ENCODE measurements at places on chromosomes 1 and 21.

GRCh38 chr1:160353223-160353622, 10.0 kb downstream of the NCSTN start:
- DNase-seq, result peak; percentile 13

GRCh38 chr1:206526064-206526911, 19.0 kb downstream of the RASSF5 start:
- DNase-seq, result no peak

DNA sequence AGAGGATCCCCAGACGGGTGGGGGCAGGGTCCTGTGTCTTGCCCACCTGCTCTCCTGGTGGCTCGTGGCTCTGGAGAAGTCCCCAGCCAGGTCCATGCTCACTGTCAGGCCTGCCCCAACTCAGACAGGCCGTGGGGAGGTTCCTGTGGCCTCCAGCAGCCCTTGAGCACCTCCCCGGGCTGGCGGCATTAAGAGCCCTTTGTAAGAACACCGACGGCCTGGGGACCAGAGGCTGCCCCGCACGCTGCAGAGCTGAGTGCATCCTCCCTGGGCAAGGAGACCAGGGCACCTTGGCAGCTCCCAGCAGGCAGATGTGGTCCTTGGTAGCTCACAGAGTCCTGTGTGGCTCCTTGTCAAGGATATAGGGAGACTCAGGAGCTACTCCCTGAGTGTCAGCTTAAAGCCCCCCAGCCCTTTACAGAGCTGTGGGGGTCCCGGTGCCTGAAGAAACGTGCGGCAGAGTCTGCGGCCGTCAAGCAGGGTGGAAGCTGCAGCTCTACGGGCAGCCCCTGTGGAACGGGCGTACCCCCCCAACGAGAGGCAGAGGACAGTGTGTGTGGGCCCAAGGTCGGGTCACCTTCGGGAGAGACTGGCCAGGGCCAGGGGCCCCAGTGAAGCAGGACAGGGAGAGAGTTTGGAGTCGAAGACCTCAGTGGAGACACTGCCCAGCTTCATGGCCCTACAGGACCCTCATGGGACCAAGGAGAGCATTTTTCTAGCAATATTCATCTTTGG, 118.6 kb downstream of the PRDM16 start:
- no peak for DNase-seq

DNA sequence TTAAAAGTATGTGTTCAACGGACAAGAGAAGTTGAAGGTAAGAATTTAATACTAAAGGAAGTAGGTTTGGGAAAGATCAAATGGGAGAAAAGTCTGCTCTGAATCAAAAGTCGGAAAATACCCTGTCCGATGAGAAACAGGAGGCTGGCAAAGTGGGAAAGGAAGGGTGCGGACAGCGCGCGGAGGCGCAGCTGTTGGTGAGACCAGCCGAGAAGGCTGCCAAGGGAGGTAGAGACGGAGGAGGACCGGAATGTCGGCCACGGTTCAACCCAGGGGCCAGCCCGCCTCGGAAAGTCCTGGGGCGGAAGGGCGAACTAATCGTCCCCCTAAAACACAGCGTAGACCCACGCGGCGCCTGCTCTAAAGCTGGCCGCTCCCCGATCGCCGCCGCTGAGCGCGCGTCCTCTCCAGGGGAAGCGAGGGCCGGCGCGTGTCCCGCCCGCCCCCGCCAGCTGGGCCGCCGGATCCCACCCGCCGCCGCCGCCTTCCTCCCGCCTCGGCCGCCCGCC, 639 bp upstream of the SPATA1 start:
- DNase-seq, result no peak

GRCh38 chr1:245256528-245256927, 101.7 kb downstream of the KIF26B start:
- no peak for DNase-seq

DNA sequence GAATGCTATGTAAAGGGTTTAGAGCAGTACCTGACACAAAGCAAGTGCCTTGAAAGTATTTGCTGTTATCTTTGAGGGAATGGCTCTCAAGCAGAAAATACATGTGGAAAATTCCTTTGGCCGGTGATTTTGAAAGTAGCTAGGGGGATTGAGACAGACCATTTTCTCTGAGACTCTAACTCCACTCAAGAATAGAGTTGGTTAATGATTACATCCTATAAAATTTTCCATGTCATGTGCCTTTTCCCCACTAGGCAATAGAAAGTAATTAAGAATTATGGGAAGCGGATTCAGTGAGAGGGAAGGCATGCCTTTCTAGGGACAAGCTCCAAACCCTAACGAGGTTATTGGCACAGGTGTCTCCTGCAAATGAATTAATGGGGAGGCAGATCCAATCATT, 276.0 kb downstream of the GPATCH2 start:
- DNase-seq, result no peak

- DNase-seq, result peak; percentile 72
Measured at GRCh38 chr1:156726549-156727226, 1.6 kb upstream of the METTL25B start.

DNA sequence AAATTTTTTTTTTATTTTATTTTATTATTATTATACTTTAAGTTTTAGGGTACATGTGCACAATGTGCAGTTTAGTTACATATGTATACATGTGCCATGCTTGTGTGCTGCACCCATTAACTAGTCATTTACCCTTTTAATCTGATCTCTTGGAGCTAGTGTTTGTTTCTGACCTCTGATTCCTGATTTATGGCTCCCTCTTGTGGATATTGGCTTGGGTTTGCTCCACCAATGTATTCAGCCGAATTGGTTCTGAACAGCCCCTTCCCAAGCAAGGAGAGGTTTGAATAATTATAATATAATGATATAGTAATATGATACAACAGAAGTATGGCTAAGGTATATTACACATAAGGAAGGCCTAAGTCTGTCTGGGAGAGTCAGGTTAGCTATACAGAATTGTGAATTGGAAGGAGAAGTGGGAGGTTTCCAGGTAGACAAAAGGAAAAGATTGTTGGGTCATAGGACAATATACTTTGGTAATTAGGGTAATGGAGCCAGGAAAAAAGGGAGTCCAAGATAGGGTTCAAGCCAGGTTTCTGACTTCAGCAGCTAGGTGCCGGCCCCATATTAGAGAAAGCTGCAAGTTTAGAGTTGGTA, 53.1 kb upstream of the HMCN1 start:
- DNase-seq, result peak; percentile 71

DNA sequence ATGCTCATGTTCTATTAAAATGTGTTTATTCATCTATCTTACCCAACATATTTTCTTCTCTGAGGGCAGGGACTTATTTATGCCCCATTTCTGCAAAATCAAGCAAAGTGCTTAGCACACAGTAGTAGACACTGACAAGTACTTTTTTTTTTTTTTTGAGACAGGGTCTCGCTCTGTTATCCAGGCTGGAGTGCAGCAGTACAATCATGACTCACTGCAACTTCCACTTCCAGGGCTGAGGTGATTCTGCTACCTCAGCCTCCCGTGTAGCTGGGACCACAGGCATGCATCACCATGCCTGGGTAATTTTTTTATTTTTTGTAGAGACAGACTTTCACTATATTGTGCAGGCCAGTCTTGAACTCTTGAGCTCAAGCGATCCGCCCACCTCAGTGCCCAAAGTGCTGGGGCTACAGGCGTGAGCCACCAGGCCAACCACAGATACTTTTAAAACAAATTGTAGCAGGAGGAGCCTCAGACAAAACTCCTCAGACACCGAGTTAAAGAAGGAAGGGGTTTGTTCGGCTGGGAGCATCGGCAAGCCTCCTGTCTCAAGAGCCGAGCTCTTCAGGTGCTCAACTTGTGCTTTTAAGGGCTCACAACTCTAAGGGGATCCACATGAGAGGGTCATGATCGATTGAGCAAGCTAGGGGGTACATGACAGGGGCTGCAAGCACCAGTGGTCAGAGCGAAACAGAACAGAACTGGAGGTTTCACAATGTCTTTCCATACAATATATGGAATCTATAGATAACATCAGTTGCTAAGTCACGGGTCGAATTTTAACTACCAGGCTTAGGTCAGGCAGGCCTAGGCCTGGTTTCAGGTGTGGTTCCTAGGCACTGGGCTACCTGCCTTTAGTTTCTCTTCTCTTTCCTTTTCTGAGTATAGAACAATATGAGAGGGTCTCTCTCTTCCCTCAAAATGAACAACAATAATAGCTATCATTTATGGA, 5.7 kb upstream of the TMEM167B start:
- peak; percentile 83 for DNase-seq

DNA sequence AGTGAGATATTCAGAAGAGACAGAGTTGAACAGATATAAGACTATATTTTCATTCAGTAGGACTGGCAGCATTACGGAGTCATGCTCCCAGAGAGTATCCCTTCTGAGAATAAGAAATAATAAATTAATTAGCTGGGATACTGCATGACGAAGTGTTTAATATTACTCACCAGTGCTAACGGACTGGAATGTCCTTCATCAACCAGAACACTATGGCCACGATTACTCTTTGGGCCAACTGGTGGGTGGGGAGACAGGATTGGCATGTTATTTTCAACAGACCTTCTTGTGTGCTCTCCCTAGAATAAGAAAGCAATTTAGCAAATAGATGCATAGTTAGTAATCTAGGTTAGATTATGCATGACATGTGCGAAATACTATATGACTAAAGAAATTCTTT, 32.4 kb downstream of the ERICH3 start:
- DNase-seq, result no peak

DNA sequence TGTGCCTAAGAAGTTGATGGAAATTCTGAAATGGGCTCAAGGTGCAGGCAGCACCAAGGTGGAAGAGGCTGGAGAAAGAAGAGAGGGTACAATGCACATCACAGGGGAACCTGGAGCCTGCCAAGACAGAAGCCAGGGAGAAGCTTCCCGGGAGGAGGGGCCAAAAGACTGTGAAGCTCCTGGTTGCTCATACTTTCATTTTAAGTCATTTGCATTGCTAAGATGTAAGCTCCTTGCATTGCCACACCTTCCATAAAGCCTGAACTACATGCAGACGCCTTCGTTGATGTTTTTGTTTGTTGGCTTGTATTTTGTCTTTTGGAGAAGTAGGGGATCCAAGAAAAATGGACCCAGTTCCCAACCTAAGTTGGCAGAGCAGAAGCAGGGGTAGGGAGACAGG, 69.0 kb downstream of the HMGB4 start:
- DNase-seq, result no peak

DNA sequence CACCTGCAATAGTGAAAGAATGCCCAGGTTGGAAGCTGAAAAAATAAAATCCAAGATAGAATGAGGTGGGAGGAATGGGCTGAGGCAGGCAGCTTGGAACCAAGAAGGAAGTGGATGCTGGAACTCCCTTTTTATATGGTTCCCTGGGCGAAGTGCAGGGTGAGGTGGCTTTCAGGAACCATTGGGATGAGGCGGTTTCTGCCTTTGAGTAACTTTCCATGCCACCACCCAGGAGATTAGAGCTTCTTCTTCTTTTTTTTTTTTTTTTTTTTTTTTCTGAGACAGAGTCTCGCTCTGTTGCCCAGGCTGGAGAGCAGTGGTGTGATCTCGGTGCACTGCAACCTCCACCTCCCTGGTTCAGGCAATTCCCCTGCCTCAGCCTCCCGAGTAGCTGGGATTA, 17.8 kb upstream of the MRPS6 start:
- DNase-seq, result no peak

- DNase-seq, result peak; percentile 49
Measured at GRCh38 chr1:92485381-92486250, 1.1 kb downstream of the GFI1 start.

- no peak for DNase-seq
Measured at GRCh38 chr1:194734970-194735369, 1548.6 kb upstream of the B3GALT2 start.

DNA sequence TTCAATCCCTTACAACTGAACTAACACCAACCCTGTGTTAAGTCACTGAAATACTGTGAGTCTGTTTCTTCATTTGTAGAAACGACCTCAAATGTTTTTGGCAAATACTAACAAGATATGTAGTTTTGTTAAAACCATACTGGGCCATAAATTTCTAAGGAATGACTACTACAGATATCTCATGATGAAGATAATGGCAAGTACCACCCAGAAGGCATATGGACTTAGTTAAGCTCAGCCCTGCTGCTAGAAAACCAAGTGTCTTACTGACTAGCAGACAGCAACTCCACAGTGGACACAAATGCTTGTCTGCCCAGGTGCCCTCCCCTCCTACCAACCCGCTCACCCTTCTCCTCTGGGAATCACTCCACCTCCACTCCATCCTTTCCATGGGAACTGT, 44.5 kb upstream of the BMP8B start:
- DNase-seq, result no peak

DNA sequence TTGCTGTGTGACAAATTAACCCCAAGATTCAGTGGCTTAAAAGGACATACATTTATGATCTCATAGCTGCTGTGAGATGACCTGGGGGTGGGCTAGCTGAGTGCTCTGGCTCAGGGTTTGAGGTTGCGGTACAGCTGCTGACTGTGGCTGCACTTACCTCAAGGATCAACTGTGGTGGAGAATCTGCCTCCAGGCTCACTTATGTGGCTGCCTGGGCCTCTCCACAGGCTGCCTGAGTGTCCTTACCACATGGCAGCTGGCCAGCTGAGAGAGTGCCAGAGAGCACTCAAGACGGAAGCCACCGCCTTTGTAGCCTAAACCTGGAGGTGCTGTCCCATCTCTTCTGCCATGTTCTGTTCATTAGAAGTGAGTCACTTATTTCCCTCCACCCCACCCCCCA, 5.7 kb downstream of the LRRC71 start:
- DNase-seq, result peak; percentile 72

- peak; percentile 0 for DNase-seq
Measured at GRCh38 chr21:23162198-23162946, 2164.2 kb downstream of the NCAM2 start.

DNA sequence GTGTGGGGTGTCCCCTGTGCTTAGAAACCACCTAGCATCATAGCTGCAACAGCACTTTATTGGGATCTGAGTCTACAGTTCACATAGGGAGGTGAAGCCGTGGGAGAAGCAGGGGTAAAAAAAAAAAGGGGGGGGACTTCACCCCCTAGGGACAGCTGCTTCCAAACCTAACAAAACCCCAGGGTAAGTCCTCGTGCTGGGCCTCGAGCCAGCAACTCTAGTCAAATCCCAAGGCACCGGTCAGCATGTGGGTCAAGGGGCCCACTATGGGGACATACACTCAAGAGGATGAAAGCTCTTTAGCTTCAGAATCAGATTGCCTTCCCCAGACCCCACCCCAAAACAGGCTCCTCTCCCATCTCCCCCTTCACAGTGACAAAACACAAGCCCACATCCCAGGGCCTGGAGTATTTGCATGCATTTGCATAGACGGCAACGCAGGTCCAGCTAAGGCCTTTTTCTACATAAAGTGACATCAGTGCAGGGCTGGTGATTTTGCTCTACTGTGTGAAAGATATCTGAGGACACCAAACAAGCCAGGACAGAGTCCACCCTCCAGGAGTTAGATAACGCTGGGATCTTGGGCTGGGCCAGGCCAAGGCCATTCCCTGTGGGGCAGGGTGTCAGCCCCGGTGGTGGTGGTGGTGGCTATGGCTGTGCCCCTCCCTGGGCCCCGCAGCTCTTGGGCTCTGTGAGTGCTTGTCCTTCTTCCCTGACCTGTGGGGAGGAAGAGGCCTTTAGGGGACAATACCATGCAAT, 8.1 kb upstream of the PMVK start:
- no peak for DNase-seq

DNA sequence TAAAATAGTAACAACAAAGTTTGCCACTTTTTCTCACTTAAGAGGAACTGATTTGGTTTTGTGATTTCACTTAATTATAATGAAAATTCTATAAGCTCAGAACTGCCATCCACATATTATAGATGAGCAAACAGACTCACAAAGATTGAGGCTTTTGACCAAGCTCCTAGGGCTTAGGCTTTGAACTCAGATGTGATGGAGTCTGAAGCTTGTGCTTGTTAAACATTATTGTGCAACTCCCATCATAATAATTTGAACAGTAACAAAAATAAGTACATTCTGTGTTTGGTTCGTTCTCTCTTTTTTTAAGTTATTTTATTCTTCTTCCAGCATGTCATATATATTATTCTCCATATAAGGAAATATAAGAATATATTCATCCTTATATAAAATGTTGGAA, 403.4 kb downstream of the PTPRC start:
- no peak for DNase-seq
